Amygdala (tissue), 56 donors: ENCODE measurements at places on chromosomes 5 and 9.

GRCh38 chr5:73286896-73287295, 113.9 kb downstream of the TMEM174 start:
- DNase-seq = no peak

GRCh38 chr9:116471093-116471906, 215.8 kb upstream of the TRIM32 start:
- DNase-seq = no peak

- DNase-seq = no peak
Observed at GRCh38 chr5:51567636-51568035, 184.4 kb downstream of the ISL1 start.

DNA sequence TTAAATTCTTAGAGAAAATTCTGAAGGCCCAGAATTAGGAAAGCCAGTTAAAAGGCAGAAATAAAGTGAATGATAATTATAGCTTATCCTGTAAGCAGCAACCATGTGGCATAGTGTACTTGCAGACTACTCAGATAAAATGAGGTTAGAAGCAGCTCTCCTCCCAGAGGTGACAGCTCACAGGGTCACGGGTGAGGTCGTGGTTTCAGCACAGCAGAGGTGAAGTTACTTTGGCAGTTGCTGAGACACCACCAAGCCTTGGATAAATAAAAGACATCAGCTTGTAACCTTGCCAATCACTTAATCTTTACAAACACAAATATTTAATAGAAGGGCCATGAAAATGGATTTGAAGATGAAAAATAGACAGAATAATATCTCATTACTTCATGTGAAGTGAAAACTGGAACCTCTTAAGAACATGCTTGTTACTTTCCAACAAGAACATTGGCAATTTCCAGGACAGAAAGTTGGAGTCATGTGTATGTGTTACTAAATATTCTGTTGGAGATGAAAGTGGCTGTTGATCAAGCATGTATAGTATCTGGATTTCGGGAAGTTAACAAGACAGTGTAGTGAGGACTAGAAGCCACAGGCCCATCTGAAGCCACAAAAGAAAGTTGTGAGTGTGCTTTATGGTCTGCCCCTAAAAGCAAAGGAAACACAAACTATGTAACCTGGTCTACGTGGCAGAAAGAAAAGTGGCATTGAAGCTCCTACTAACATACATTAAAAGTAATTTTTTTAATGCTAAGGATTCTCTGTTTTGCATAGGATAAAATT, 134.4 kb downstream of the ERCC6L2 start:
- no peak for DNase-seq

- DNase-seq = no peak
Observed at GRCh38 chr9:131590449-131590848, 45.1 kb downstream of the PRRT1B start.

DNA sequence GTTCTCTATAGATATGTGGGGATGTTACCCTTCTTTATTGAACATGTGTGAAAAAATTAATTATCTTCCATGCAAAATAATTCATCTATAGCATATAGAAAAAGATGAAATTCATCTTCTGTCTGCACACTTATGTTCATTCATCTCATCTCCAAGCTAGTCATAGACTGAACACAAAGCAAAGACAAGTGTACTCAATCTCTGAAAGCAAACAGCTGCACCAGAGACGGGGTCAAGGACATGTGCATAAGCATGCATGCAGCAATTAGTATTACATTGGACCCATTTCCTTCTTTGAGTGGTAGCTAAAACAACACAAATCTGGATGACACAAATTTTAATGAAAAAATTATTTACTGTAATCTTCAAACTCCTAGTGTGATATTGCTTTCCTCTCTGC, 547.0 kb upstream of the COX7C start:
- DNase-seq = no peak

- no peak for DNase-seq
Observed at GRCh38 chr5:134097211-134097749, 17.2 kb upstream of the TCF7 start.

DNA sequence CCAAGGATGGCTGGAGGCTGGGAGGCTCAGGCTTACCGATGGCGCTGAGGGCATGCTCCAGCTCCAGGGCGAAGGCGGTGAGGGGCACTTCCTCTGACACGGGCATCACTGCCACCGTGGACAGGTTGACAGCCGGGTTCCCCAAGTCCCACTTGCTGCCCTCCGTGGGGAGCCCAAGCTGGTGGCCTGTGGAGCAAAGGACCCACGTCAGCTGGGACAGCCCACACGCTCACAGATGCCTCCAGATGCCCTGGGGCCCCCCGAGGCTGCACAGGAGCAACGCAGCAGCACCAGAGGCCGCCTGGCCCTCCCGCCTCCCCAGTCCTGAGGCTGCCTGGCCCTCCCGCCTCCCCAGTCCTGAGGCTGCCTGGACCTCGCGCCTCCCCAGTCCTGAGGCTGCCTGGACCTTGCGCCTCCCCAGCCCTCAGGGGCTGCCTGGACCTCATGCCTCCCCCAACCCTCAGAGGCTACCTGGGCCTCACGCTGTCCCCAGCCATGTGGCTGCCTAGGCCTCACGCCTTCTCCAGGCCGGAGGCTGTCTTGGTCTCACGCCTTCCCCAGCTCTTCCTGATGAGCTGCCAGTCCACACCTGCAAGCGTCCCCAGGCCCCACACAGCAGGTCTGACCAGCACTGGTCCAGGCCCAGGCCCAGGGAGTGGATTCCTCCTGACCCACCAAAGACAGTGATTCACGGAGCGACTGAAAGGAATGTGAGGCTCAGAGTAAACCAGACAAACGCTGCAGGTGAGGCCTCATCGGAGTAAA, 25.6 kb upstream of the NSMF start:
- DNase-seq = no peak

DNA sequence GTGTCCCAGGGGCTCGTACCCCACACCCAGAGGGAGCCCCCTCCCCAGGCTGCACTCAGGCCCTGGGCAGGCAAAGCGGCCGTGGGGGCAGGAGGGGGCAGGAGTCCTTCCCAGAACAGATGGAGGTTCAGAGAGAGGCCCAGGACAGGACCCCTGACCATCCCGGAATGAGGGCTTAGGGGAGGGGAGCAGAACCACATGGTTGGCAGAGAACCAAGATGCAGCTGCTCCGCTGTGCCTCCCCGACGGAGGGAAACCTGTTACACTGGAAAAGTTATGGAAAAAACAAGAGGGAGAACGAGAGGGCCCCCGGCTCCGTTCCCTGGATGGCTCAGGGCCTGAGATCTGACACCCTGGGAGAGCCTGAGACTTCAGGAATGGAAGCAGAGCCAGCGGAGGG, 22.7 kb downstream of the SLC12A7 start:
- DNase-seq = no peak

DNA sequence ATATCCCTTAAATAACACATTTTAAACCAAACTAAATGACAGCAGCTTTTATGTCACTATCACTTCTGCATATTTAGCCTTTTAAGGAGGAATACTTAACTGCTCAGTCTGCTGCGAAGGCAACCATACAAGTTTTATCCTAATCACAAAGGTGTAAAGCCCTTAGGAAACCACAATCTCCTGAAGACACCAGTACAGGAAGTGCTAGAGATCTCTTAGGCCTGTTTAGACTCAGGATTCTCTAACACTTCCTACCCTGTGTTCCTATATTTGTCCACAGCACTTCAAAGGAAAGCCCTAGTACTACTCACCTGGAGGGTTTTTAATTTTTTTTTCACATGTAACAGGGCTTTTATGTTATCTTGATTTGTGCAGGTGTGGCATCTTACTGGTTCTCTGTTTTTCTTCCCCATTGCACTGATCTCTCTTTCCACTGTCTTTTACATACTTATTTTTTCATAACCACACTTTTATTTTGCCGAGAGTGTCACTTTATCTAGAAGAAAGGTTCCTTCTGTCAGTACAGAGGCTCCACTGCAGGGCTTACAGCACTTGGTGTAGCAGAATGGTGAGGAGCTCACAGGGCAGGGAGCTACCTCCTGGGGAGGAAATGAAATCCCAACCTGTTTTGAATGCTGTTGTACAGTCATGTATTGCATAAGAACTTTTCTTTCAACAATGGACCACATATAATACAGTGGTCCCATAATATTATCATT, 1060.6 kb upstream of the ACO1 start:
- no peak for DNase-seq

GRCh38 chr9:120398286-120398685, 181.7 kb downstream of the CDK5RAP2 start:
- no peak for DNase-seq

GRCh38 chr9:85700330-85700729, 41.4 kb downstream of the AGTPBP1 start:
- DNase-seq = no peak

DNA sequence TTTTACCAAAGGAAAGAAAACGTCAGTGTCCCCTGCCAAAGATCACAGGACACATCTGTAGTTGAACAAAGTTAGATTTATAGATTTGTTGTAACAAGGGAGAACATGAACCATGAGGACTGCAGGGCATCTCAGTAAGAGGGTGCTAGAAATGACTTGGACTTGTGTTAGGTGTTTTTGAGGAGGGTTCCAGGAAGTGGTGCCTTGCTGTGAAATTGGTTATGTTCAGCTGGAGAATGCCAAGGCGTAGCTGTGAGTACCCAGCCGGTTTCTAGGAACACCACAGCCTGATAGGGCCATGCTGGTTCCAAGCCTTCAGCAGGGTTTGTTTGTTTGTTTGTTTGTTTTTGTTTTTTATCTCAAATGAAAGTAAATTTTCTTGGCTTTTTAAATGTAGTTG, 5.3 kb downstream of the SPEF2 start:
- DNase-seq = no peak

- no peak for DNase-seq
Observed at GRCh38 chr5:131223751-131224386, 40.0 kb upstream of the CDC42SE2 start.

DNA sequence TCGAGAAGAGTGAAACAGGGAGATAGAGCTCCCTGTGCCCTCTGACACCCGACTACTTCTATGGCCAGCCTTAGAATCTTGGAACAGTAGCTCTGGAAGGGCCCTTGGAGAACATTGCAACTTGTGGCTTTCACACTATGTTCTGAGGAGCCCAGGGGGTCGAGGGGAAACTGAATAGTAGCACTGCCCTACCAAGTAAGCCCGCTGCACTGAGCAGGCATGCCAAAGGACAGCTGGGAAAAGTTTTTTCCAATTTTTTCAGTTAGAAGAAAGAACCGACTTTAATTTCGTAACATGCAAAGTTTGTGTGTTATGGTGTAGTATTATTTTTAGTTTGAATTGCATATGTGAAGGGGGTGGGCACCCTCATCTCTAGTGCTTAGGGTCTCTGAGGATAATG, 10.9 kb downstream of the SMIM3 start:
- DNase-seq = no peak

DNA sequence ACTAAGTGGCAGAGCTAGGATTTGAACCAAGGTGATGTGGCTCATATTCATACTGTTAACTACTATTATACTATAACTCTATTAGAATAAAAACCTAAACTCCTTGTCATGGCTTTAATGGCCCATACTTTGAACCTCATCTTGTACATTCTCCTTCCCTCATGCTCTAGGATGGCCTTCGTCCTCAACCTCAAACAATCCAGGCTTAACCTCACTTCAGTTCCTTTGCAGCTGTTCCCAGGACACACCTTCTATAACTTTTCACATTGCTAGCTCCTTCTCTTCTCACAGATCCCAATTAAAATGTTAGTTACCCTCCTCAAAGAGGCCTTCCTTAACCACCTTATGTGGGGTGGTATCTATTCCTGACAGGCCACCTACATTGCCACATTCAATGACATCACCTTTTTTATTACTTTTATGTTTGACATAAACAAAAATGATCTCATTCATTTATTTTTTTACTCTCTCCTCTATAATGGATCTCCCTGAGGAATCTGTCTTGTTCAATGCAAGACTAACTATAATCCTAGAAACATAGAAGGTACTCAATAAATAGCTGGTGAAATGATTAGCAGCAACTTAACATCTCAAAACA, 53.7 kb downstream of the CEP120 start:
- DNase-seq = no peak

GRCh38 chr9:117869287-117869686, 165.1 kb downstream of the TLR4 start:
- DNase-seq = no peak

- DNase-seq = no peak
Observed at GRCh38 chr9:32524892-32525708, 896 bp downstream of the RIGI start.

DNA sequence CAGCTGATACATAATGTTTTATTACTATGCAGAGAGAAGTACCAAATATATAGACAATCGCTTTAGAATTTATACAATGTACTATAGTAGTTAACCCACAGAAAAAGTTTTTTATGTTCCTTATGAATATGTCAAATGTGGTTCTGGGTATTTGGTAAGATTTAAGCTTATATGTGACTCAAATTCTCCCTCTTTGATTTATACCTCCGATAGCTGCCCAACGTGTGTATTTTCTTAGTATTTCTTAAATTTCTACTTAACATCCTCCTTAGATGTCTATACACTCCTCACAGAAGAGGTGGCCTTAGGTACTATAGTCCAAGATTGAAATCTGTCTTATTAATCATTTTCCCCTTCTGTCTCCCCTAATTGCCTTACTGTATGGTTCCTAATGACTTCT, 138.6 kb upstream of the TNFAIP8 start:
- no peak for DNase-seq

- DNase-seq = no peak
Observed at GRCh38 chr9:18798106-18798505, 234.9 kb downstream of the SAXO1 start.

GRCh38 chr5:146069780-146070099, 35.6 kb downstream of the PLAC8L1 start:
- no peak for DNase-seq

DNA sequence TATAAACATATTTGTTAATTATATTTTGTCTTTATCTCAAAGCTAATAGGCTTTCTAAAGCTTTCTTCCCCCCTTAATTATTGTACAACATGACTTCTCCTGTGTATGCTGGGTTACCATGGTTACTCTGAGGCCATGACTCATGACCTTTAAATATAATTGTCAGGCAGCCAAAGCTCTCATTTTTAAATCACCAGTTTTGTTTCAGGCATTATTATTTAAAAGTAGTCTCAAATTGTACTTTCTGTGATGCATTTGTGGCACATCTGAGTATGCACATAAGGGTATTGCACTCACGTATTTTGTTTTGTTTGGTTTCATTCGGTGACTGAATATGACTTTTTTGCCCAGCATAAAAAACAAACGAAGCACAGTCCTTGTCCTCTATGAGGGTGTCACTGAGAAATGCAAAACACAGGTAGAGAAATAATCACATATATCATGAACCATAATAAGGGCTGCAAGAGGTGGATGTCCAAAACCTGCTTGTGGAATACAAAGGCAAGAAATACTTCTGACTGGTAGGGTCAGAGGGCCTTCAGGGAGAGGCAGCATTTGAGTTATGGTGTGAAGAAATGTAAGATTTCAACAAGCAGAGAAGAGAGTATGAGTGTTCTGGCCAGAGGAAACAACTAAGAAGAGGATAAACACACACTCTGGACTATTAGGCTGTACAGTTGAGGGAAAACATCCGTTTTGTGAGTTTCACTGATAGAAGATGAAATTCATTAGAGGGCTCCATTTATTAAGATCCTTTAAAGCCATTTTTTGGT, 2.1 kb downstream of the CCDC192 start:
- no peak for DNase-seq

GRCh38 chr5:159353661-159354252, 23.5 kb upstream of the IL12B start:
- DNase-seq = no peak

GRCh38 chr5:180433032-180433422, 61.2 kb upstream of the CNOT6 start:
- DNase-seq = no peak
